Prostate gland (tissue), 2 donors: ENCODE measurements at places on chromosomes 2 and 18. TPM values are rescaled to one million over a fixed set of nuclear protein-coding genes. Genes with fewer than 3 reads are reported as not detected.

DNA sequence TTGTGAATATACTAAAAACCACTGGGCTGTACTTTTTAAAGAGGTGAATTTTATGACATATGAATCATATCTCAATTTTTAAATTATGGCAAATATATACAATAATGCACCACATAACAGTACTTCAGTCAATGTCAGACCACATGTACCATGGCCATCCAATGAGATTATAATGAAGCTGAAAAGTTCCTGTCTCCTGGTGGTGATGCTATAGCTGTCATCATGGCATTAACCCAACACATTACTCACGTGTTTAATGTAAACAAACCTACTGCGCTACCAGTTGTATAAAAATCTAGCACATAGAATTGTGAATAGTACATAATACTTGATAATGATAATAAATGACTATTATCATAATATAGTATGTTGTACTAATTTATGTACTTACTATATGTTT is 77.6 kb upstream of the ID2 start:
- H3K4me1 ChIP-seq: no peaks in the 10 kb centered on the region
- H3K4me3 ChIP-seq: no peak overlapping the region
- H3K27me3 ChIP-seq: no peaks in the 10 kb centered on the region
- DNase-seq: no peak
- no peak overlapping the region for H3K27ac ChIP-seq

Gene MALL
- 40.1 TPM for total RNA-seq

GRCh38 chr2:8189316-8189715 is 492.5 kb upstream of the ID2 start:
- H3K4me1 ChIP-seq: no peaks in the 10 kb centered on the region
- H3K27me3 ChIP-seq: no peaks in the 10 kb centered on the region
- DNase-seq: no peak
- no peak overlapping the region for H3K27ac ChIP-seq
- H3K4me3 ChIP-seq: no peak overlapping the region

GRCh38 chr2:191001032-191001431 is 12.9 kb downstream of the STAT1 start:
- H3K27me3 ChIP-seq: no peaks in the 10 kb centered on the region
- no peak overlapping the region for H3K4me3 ChIP-seq
- no peaks in the 10 kb centered on the region for H3K36me3 ChIP-seq
- H3K4me1 ChIP-seq: no peaks in the 10 kb centered on the region
- DNase-seq: peak; percentile 26

DNA sequence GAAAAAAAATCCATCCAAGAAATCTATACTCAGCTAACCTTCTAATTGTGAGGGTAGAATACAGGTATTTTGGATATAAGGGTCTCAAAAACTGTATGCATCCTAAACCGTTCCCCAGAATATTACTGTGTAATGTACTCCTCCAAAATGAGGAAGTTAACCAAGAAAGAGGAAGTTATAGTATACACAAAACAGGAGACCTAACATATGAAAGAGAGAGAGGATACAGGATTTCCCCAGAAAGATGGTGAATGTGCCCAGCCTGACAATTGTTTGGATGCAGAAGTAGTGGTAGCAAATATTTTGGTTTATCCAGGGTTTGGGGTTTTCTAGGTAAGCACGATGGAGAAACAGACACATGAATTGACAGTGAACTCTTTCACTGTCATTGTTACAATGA is 50.6 kb downstream of the GALNT3 start:
- H3K27me3 ChIP-seq: no peaks in the 10 kb centered on the region
- no peak overlapping the region for H3K4me3 ChIP-seq
- H3K27ac ChIP-seq: no peak overlapping the region
- no peak for DNase-seq
